ENCODE measurements at places on chromosomes 11 and 22. TPM values are rescaled to one million over a fixed set of nuclear protein-coding genes. Genes with fewer than 3 reads are reported as not detected.
A peak's percentile ranks its signal among the peaks of the same experiment; 100 is the strongest.

Gene ASRGL1
- 9.5 TPM for total RNA-seq

GRCh38 chr11:104602643-104603042 is 295.6 kb downstream of the CASP12 start:
- no peaks in the 10 kb centered on the region for H3K36me3 ChIP-seq
- no peak overlapping the region for H3K27ac ChIP-seq
- H3K4me1 ChIP-seq, result no peaks in the 10 kb centered on the region
- no peak overlapping the region for H3K4me3 ChIP-seq

Gene OR51I1
- total RNA-seq, result not detected

- H3K27ac ChIP-seq, result no peak overlapping the region
- H3K36me3 ChIP-seq, result no peaks in the 10 kb centered on the region
- H3K27me3 ChIP-seq, result peaks cover 27% of the 10 kb centered on the region
- H3K4me1 ChIP-seq, result peaks cover 8% of the 10 kb centered on the region
- DNase-seq, result no peak
- no peak overlapping the region for H3K4me3 ChIP-seq
Measured at GRCh38 chr22:50674130-50674500, 1.5 kb downstream of the SHANK3 start.

DNA sequence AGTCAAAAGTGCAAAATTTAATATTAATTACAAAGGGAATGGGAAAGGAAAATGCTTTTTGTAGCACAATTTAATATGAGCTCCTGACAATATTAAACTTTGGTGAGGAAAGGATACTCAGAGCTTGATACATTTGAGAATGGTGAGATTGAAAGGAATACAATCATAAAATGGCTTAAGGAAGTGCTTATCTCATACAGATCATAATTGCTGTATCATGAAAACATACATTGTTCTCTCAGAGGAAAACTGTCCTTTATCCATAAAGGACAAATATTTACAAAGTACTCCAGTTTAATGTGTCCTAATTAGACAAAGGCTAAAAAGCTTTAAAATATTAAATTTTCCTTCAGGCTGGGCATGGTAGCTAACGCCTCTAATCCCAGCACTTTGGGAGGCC is 260.4 kb downstream of the TMEM135 start:
- H3K27me3 ChIP-seq, result no peaks in the 10 kb centered on the region
- DNase-seq, result no peak
- H3K4me1 ChIP-seq, result peaks cover 3% of the 10 kb centered on the region
- no peak overlapping the region for H3K4me3 ChIP-seq
- peaks cover 1% of the 10 kb centered on the region for H3K36me3 ChIP-seq

DNA sequence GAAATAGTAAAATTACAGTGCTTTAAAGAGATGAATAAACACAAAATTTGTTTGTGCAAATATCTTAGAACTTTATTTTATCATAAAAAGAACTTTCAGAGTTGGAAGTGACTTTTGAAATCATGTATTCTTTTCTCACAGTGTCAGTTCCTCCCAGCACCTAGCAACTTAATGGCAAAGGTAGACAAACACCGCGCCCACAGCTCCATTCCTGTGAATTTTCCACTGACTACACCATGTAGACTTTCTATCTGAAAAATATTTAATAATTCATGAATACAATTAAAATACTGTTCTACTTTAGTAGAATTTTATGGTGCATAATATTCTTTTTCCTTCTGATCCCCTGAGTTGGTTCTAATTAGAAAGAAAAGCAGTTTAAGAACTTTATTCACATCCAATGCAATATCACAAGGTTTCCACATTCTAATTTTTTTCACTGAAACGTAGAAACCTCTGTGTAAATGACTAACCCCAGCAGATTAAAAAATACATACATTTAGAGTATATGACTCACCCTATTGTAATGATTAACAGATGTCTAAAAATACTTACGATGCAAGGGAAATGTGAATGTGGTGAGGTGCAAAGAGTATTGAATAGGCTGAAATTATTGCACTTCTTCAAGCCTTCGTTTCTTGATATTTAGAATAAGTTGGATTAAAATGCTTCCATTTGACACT is 218.2 kb upstream of the CCDC179 start:
- H3K27me3 ChIP-seq, result no peaks in the 10 kb centered on the region
- no peak for DNase-seq
- no peak overlapping the region for H3K27ac ChIP-seq
- H3K4me3 ChIP-seq, result no peak overlapping the region
- no peaks in the 10 kb centered on the region for H3K4me1 ChIP-seq

Gene PYGM
- total RNA-seq, result 0.64 TPM

Gene LUZP2
- not detected for total RNA-seq

GRCh38 chr11:10861047-10861446 is 3.2 kb upstream of the ZBED5 start:
- no peak overlapping the region for H3K27ac ChIP-seq
- peaks cover 18% of the 10 kb centered on the region for H3K36me3 ChIP-seq
- H3K27me3 ChIP-seq, result no peaks in the 10 kb centered on the region
- DNase-seq, result no peak
- H3K4me1 ChIP-seq, result peaks cover 45% of the 10 kb centered on the region

Gene OR5A1
- total RNA-seq, result not detected

DNA sequence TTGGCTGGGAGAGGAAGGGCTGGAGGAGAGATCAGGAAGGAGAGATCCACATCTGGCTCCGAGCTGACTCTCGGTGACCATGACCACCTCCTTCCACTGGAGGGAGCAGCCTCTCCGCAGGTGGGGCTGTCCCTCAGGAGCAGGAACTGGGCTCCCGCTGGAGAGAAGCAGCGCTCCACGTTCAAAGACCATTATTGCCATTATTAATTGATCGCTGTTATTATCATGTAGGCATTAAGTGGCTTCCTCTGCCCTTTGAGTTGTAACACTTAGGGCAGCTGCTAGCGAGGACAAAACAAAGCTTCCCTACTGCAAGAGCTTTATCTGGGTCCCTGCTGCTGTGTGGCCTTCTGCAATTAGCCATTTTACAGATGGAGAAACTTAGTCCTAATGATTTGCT is 251.9 kb downstream of the ST3GAL4 start:
- peaks cover 29% of the 10 kb centered on the region for H3K27me3 ChIP-seq
- no peaks in the 10 kb centered on the region for H3K4me1 ChIP-seq
- peak; percentile 32 for DNase-seq
- H3K27ac ChIP-seq, result no peak overlapping the region
- H3K4me3 ChIP-seq, result no peak overlapping the region

DNA sequence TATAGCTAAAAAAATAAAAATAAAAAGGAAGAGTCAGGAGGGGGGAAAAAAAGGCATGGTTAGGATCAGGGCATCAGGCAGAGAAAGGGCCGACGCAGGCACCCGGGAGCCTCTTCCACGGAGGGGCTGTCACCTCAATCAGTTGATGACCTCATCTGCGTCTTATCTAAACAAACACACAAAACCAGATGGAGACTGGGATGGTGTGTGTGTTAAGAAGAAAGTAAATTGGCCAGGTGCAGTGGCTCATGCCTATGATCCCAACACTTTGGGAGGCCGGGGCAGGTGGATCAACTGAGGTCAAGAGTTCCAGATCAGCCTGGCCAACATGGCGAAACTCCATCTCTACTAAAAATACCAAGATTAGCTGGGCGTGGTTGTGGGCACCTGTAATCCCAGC is 63.6 kb downstream of the DHCR7 start:
- no peak for DNase-seq
- H3K36me3 ChIP-seq, result no peaks in the 10 kb centered on the region
- H3K4me1 ChIP-seq, result no peaks in the 10 kb centered on the region
- no peak overlapping the region for H3K4me3 ChIP-seq
- H3K27ac ChIP-seq, result no peak overlapping the region
- H3K27me3 ChIP-seq, result peaks cover 4% of the 10 kb centered on the region

Gene GRIA4
- total RNA-seq, result not detected

- peaks cover 18% of the 10 kb centered on the region for H3K4me1 ChIP-seq
- H3K4me3 ChIP-seq, result no peak overlapping the region
- no peak for DNase-seq
- H3K27ac ChIP-seq, result no peak overlapping the region
Measured at GRCh38 chr22:46292732-46293131, 3.9 kb upstream of the GTSE1 start.

DNA sequence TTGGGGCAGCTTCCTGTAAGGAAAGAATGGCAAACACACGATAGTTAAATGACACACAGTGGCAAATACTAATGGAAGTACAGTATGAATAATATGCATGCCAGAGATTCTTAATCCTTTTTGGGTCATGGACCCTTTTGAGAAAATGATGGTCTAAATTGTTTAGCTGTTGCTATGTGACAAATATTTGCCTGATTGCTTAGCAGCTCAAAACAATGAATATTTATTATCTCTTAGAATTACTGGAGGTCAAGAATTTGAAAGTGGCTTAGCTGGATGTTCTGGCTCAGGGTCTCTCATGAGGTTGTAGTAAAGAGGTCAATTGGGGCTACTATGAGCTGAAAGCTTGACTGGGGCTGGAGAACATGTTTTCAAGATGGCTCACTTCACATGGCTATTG is 69.7 kb downstream of the FANCF start:
- H3K4me3 ChIP-seq, result no peak overlapping the region
- no peak overlapping the region for H3K27ac ChIP-seq

DNA sequence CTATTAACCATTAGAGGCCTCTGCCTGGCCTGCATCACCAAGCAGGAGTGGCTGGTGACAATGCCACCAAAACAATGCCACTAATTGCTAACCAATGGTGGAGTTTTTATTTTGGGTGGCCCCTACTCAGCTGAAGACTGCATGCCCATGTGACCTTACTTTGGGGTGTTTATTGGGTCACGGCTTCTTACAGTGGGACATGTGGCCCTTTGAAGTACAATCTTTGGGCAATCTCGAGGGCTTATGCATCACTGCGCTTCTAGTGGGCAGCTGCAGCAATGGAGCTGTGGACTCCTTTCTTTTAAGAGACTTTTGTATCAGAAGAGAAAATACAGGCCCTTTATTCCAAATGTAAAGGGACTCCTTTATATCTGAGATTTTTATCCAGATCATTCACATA is 85.7 kb downstream of the IGLL5 start:
- no peaks in the 10 kb centered on the region for H3K4me1 ChIP-seq
- H3K4me3 ChIP-seq, result no peak overlapping the region
- DNase-seq, result no peak
- no peaks in the 10 kb centered on the region for H3K36me3 ChIP-seq

Gene SCN3B
- total RNA-seq, result not detected

Gene TRIM64C
- not detected for total RNA-seq

GRCh38 chr22:39818094-39818493 is 75.5 kb downstream of the ENTHD1 start:
- H3K27ac ChIP-seq, result no peak overlapping the region
- no peak for DNase-seq
- H3K4me1 ChIP-seq, result peaks cover 3% of the 10 kb centered on the region
- H3K36me3 ChIP-seq, result no peaks in the 10 kb centered on the region
- H3K27me3 ChIP-seq, result no peaks in the 10 kb centered on the region

GRCh38 chr11:65654375-65655349 is 8.1 kb downstream of the RELA start:
- peaks cover 54% of the 10 kb centered on the region for H3K4me1 ChIP-seq
- peak overlapping the region; percentile 51 for H3K27ac ChIP-seq
- peaks cover 34% of the 10 kb centered on the region for H3K36me3 ChIP-seq
- H3K4me3 ChIP-seq, result no peak overlapping the region
